ENCODE measurements at places on chromosomes 6 and 20. TPM values are rescaled to one million over a fixed set of nuclear protein-coding genes. Genes with fewer than 3 reads are reported as not detected.

- no peak overlapping the region for H3K4me3 ChIP-seq
- DNase-seq: peak; percentile 17
- H3K36me3 ChIP-seq: no peaks in the 10 kb centered on the region
- no peaks in the 10 kb centered on the region for H3K27me3 ChIP-seq
These were observed 273.0 kb downstream of the CDH4 start for GRCh38 chr20:61524951-61525666.

DNA sequence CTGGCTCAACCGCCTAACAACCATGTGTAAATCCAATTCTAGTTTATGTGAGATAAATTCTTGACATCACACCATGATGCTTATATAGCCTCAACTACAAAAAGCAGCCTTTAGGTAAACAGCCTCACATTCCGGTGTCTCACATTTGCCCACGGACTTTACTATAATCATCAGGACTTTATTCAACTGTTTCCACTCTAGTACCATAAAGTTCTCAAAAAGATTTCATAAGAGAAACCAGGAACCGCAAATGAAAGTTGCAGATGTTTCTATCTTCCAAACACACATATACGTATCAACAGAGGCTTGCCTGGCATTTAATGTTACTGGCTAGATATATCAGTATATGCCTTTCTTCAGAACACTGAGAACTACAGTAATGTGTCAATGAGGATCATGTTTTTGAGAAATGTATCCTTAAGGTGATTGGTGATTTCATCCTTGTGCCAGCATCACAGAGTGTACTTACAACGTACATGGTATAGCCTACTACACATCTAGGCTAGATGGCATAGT is 80.0 kb downstream of the EPB41L2 start:
- H3K27ac ChIP-seq: no peak overlapping the region
- H3K27me3 ChIP-seq: no peaks in the 10 kb centered on the region
- no peaks in the 10 kb centered on the region for H3K36me3 ChIP-seq
- H3K4me3 ChIP-seq: no peak overlapping the region
- DNase-seq: no peak

- DNase-seq: no peak
- H3K27me3 ChIP-seq: no peaks in the 10 kb centered on the region
- H3K4me1 ChIP-seq: no peaks in the 10 kb centered on the region
These were observed 20.9 kb upstream of the VNN1 start for GRCh38 chr6:132734694-132735236.

GRCh38 chr6:156852147-156852857 is 75.1 kb downstream of the ARID1B start:
- H3K36me3 ChIP-seq: no peaks in the 10 kb centered on the region
- H3K27ac ChIP-seq: no peak overlapping the region
- H3K4me1 ChIP-seq: peaks cover 10% of the 10 kb centered on the region
- no peak overlapping the region for H3K4me3 ChIP-seq
- no peak for DNase-seq

DNA sequence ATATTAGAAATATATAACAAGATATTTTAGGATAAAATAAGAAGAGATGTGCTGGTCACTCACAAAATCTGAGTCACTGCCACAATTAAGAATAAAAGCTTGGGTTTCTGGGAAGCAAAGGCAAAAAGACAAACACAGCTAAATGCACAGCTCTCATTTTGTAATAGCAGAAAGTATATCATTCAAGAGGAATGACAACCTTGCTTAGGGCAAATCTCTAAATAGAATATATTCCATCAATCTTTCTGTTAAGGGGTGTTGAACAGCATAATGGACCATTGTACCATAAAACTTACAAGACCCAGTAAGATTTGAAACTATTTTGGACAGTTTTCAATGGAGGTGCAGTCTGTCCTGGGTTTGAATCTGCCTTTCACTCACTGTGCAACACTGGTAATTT is 464.9 kb upstream of the SOX4 start:
- no peak overlapping the region for H3K27ac ChIP-seq
- no peak for DNase-seq
- no peaks in the 10 kb centered on the region for H3K27me3 ChIP-seq
- peaks cover 2% of the 10 kb centered on the region for H3K4me1 ChIP-seq
- H3K36me3 ChIP-seq: no peaks in the 10 kb centered on the region

The LRRC1 gene
- 25.4 TPM for total RNA-seq

The PLA2G7 gene
- 2.0 TPM for total RNA-seq

The FGD2 gene
- total RNA-seq: 19.9 TPM

- no peaks in the 10 kb centered on the region for H3K4me1 ChIP-seq
- no peak for DNase-seq
- H3K27me3 ChIP-seq: no peaks in the 10 kb centered on the region
- no peaks in the 10 kb centered on the region for H3K36me3 ChIP-seq
These were observed 504.9 kb upstream of the MARCKS start for GRCh38 chr6:113352029-113352801.

GRCh38 chr6:90045535-90045934 is 151.3 kb downstream of the GJA10 start:
- no peaks in the 10 kb centered on the region for H3K36me3 ChIP-seq
- H3K27me3 ChIP-seq: no peaks in the 10 kb centered on the region
- no peak for DNase-seq
- no peak overlapping the region for H3K4me3 ChIP-seq
- H3K4me1 ChIP-seq: no peaks in the 10 kb centered on the region

The CFB gene
- total RNA-seq: 56.7 TPM

- H3K36me3 ChIP-seq: peaks cover 13% of the 10 kb centered on the region
- peak; percentile 29 for DNase-seq
- no peak overlapping the region for H3K27ac ChIP-seq
- H3K4me3 ChIP-seq: no peak overlapping the region
These were observed 26.6 kb downstream of the PYGB start for GRCh38 chr20:25274481-25274880.

DNA sequence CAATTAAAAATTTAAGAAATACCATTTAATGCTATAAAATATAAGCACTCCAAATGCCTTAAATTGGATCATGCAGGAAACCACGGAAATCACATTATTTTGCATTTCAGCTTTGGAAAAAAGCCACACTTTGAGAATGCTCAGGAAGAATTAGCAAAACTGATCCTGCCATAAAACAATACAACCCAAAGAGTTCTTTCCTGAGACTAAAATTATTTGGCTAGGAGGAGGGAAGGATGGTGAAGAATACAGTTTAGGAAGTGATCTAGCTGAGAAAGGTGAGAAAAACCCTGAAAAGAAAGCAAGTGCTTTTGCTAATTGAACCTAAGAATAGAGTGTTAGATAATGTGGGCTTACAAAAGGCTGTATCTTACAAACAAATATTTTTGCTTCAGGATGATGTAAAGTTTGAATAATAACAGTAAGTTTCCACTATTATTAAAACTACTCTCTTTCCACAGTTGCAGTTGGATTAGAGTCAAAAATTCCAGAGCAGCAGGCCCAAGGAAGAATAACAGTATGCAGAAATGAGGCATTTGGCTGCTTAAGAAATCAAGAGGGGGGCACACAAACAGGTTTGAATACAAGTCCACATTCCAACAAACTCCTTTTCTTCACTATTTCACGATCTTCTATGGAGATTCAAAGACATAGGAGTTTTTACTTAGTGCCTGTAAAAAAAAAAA is 565.4 kb downstream of the RFPL4B start:
- no peak overlapping the region for H3K27ac ChIP-seq
- no peaks in the 10 kb centered on the region for H3K4me1 ChIP-seq
- H3K36me3 ChIP-seq: no peaks in the 10 kb centered on the region
- no peaks in the 10 kb centered on the region for H3K27me3 ChIP-seq
- DNase-seq: no peak

The MRAP2 gene
- total RNA-seq: 65.1 TPM

DNA sequence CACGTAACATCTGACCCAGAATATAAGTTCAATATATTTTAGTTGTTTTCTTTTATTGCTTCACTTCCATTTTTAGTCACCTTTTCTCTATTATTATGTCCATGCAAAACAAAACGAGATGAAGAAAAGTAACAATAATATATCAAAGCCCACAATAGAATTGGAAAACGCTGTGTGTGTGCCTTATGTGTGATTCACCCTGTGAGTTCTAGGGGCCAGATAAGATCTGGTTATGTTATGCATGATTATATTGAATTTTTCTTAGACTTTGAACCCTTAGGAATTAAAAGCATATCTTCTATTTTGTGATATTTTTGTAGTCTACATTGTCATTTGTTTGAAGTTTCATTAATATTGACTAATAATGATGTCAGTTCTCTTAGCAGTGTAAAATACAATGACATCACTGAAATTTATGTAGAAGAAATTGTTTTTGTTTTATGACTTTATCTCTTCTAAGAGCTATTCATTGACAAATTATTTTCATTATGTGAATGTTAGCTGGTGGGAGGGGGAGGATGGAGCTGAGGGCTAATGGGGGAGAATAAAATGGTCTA is 243.6 kb downstream of the TFAP2B start:
- H3K4me1 ChIP-seq: no peaks in the 10 kb centered on the region
- no peaks in the 10 kb centered on the region for H3K27me3 ChIP-seq
- H3K27ac ChIP-seq: no peak overlapping the region
- H3K4me3 ChIP-seq: no peak overlapping the region

The ARMH2 gene
- not detected for total RNA-seq

All from aorta (tissue), 5 donors.